ENCODE measurements at places on chromosomes 1 and 21.
A peak's percentile ranks its signal among the peaks of the same experiment; 100 is the strongest.

DNA sequence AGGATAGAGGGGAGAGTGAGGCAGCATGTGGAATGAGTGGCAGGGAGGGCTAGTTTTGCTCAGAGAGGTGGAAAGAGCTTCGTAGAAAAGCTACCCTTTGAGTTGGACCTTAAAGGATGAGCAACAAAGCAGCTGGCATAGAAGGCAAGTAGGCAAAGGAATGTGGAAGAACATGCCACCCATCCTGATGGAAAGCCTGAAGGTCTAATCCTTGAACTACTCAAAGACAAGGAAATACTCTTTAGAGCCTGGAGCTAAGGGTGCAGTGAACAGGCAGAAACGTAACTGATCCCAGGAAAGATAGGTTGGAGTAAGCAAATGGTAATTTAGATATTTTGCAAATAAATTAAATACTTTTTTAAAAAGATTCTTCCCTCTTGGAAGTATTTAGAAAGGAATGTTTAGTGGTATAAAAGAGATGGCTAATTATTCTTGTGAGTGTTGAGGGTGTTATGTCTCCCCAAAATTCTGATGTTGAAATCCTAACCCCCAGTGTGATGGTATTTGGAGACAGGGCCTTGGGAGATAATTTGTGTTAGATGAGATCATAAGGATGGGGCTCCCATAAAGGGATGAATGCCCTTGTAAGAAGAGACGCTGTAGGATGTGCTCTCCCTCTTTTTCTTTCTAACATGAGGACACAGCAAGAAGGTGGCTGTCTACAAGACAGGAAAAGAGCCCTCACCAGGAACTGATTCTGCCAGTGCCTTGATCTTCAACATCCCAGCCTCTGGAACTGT, 308.1 kb upstream of the RUNX1 start:
- DNase-seq: no peak

GRCh38 chr1:224267925-224268324, 62.0 kb downstream of the NVL start:
- DNase-seq: no peak

- DNase-seq: no peak
These were observed 18.6 kb upstream of the MYSM1 start for GRCh38 chr1:58718435-58718834.

DNA sequence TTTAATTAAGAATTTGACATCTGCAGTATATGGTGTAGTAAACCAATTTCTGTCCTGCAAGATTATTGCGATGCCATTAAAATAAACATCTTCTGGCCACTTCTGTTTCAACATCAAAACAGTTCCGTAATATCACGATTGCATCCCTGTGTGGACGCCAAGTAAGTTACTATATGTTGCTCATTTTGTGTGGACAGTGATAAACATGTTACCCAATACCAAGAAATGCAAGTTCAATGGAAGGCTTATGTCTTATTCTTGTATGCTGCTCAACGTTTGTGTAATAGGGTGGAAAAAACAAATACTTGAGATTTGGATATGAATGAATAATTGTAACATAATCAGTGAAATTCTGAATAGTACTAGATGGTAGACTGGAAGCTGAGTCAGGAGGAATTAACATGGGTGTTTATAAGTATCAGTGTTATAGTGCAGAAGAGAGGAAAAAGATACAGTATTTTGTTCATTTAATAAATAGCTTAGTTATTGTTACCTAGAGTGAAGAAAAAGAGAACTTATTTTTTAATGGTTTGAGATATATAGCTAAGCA, 15.2 kb downstream of the TTC3 start:
- no peak for DNase-seq

- DNase-seq: no peak
These were observed 44.8 kb downstream of the ACP6 start for GRCh38 chr1:147625362-147625995.

GRCh38 chr1:28893403-28894102, 20.8 kb upstream of the EPB41 start:
- DNase-seq: peak; percentile 20

DNA sequence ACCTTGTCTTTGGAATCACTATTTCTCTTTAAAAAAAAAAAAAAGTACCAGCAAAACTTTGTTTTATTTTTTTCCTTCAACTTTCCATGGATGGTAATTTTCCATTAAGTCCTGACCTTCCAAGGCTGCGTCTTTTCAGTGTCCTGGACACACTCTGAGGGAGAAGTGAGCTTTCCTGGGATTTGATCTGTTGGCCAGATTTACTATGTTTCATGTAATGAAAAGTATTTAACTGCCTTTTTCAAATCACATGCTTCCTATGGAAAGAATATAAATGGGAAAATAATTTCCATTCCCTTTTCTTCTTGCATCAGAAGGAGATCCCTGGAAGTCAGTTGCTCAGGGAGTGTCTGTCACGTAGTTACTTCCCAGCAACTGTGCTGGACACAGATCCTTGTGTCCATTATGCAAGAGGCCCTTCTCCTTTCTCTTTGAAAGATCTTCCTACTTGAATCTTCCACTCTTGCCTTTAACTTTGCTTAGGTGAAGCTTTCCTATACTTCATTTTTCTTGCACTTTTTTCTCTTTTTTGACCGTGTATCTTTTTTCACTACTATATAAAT, 59.3 kb downstream of the CENPF start:
- DNase-seq: no peak

- no peak for DNase-seq
These were observed 24.5 kb downstream of the SLC35D1 start for GRCh38 chr1:67029472-67029871.

- no peak for DNase-seq
These were observed 17.4 kb downstream of the IQGAP3 start for GRCh38 chr1:156554971-156555370.

DNA sequence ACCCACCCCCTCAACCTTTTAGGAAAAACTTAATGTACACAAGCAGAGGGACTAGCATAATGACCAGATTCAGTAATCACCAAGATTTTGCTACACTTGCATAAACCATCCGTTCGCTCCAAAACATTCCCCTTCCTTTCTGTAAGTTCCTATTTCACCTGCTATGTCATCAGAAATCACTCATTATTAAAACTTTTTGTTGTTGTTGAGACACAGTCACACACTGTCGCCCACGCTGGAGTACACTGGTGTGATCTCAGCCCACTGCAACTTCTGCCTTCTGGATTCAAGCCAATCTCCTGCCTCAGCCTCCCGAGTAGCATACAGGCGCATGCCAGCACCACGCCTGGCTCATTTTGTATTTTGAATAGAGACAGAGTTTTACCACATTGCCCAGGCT, 3.4 kb downstream of the MRPL20 start:
- DNase-seq: no peak

DNA sequence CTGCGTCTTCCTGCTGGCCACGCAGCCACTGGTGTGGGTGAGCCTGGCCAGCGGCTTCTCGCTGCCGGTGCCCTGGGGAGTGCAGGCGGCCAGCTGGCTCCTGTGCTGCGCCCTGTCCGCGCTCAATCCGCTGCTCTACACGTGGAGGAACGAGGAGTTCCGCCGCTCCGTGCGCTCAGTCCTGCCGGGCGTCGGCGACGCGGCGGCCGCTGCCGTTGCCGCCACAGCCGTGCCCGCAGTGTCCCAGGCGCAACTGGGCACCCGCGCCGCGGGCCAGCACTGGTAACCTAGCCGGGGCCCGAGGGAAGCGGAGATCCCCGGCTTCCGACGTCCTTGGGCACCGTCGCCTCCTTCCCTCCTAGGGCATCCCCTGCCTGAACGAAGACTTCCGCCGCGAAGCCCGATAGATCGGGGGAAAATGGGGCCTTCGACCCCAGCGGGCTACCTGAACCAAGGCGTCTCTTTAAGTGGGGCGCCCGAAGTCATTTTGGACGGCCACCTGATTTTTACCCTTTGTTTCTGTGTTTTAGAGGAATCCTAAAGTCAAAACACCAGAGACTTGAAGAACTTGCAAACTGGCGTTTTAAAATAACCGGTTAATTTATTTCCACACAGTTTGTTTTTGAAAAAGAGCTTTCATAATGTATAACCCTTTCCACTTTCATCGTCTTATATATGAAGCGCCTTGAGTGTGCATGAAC, 2.0 kb downstream of the GPR88 start:
- DNase-seq: no peak

- DNase-seq: no peak
These were observed 124.4 kb upstream of the SLC35F3 start for GRCh38 chr1:233780049-233780448.

GRCh38 chr1:94045465-94046056, 75.4 kb downstream of the ABCA4 start:
- DNase-seq: peak; percentile 96

DNA sequence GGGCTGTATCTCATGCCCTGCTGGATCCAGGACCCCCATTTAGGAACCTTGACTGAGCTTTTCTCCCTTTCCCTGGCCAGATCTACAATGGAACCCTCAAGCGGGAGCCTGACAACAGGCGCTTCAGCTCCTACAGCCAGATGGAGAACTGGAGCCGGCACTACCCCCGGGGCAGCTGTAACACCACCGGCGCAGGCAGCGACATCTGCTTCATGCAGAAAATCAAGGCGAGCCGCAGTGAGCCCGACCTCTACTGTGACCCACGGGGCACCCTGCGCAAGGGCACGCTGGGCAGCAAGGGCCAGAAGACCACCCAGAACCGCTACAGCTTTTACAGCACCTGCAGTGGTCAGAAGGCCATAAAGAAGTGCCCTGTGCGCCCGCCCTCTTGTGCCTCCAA, 29.8 kb downstream of the PKP1 start:
- no peak for DNase-seq
